DMS153 (cell line): ENCODE measurements at places on chromosomes 3 and 15.

DNA sequence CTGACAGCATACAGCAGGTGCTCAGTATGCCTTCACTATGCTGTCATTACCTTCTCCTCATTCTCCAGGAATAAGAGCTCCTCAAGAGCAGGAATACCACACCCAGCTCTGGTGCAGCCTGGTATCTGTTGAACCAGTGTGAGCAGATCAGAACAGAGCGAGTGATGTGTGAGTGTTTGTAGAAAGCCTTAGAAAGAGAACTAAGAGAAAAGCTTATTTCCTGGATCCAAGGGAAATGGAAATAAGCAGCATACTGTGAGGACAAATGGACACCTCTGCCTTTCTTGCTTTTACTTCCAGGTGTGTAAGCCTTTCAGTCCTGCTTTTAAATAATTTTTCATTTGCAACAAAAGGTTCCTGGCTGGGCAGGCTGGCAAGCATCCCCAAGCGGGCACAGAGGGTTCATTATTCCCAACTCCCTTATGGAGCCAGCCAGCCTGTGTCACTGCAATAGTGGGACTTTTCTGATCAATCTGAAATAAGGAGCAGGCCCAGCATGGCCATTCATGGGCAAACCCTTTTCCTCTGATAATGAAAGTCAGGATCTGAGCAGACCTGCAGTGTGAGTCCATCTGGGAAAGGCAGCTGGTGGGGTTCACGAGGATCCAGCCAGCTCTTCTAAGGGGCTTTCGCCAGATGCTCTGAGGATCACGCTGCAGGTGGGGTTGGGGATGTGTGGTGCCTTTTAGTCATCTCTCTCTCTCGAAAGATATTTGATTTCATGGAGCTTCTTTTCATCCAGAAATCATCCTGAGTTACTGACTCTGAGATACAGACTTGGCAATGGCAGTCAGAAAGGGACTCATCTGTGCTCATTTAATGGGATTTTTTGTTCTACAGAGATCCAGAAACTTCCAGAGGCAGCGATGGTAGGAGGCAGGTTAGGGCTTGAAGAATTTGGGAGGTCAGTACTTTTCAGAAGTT, 594.9 kb upstream of the CFAP20DC start:
- no peak for DNase-seq

- DNase-seq, result no peak
Observed at GRCh38 chr3:167095976-167096375, 284.1 kb downstream of the ZBBX start.

GRCh38 chr3:39870706-39871105, 61.3 kb downstream of the MYRIP start:
- DNase-seq, result no peak

GRCh38 chr15:43523646-43524045, 6.2 kb downstream of the MAP1A start:
- no peak for DNase-seq

GRCh38 chr15:39908186-39908585, 11.9 kb downstream of the GPR176 start:
- DNase-seq, result no peak

- no peak for DNase-seq
Observed at GRCh38 chr3:47932421-47932820, 83.8 kb downstream of the MAP4 start.

GRCh38 chr15:46091860-46092450, 457.1 kb downstream of the SQOR start:
- DNase-seq, result no peak

DNA sequence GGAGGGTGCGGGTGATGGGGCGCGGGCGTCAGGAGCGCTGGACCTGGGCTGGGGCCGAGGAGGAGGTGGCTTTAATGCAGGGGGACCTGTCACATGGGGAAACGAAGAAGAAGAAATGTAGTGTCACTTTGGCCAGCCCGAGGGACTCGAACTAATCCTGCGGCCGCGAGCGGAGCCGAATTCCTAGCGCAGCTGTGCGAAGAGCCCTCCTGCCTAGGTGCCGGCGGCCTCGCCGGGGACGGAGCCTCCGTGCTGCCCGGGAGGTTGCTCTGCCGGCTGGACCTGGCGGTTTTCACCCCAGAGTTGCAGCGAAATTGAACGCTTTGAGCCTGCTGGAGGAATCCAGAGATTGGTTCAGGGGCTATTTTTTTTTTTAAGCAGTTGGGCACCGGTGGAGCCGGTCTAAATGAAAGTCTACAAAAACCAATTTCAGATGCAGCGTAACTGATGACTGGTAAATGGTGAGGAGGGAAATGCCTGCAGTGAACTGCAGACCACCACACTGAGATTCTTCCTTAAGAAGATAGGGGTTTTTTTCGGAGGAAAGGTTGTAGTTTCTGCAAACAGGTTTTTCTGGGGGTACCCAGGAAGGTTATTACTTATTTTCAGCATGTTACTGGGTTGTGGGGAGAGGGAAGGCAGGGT, 662 bp downstream of the TMEM108 start:
- DNase-seq, result peak; percentile 9

- DNase-seq, result no peak
Observed at GRCh38 chr15:83871808-83872559, 218.1 kb downstream of the ADAMTSL3 start.

DNA sequence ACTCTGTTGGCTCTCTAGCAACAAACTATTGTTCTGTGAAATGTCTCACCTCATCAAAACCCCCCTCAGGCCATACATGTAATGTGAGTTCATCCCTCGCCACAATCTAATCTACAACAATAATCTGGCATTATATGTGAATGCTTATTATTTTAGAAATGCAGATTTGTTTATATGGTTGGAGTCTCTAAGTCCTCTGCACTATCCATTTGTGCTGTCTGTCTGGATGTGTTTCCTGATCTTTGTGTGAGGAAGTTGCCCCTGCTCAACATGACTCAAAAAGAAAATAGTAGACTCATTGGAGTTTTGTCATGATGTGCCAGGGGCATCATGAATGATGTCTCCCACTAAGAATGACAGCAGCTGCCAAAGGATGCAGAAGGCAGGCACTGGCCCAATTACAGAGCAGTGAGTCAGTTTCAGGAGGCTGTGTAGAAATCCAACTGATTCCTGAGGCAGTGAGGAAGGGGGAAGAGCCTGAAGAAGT, 161.6 kb upstream of the PDZRN3 start:
- no peak for DNase-seq

DNA sequence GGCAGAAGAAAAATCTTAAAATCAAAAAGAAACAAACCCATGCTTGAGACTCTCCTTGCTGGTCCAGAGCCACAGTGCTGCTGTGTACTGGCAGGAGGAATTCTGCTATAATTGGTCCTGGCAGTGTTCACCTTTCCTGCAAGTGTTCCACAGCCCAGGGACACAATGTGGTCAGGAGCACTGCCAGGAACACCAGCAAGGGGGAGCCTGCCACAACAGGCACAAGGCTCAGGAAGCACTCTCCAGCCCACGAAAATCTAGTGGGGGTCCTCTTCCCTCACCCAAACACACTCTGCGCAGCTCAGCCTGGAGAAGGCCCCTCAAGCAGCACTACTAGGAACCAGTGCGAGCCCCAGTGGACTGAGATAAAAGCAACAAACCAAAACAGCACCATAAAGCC, 92.9 kb downstream of the UBE3A start:
- DNase-seq, result no peak

GRCh38 chr3:117735481-117736101, 1026.0 kb downstream of the TUSC7 start:
- DNase-seq, result no peak

DNA sequence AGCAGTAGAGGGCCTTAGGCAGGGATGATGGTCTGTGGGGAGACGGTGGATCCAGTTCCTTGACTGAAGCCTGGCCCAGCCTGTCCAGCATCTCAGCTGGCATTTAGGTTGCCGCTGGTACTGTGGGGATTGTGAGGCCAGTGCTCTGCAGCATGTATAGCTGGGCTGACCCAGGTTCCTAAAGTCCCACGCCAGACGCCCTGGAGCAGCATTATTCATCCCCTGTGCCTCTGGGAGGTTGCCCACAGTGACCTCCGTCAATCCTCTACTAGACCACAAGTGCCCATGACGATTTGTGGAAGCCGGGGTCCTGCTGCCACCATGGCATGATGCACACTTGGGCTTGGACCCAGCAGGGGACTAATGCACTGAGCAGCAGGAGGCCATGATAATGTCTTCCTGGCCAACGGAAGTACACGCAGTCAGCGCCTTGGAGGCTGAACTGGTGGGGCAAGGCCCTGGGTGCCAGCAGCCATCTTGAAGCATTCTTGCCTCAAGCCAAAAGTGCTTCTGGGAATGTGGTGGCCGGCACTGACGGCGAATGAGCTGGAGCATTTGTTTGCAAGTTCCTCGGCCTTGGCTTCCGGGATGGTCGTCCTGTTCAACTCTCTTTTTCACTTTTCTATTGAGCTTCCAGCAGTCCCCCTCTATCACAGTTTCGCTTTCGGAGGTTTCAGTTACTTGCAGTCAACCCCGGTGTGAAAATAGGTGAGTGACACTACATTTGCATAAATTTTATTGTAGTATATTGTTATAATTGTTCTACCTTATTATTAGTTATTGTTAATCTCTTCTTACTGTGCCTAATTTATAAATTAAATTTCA, 949.4 kb downstream of the ROBO1 start:
- no peak for DNase-seq
